ENCODE measurements at places on chromosomes 4 and X.

DNA sequence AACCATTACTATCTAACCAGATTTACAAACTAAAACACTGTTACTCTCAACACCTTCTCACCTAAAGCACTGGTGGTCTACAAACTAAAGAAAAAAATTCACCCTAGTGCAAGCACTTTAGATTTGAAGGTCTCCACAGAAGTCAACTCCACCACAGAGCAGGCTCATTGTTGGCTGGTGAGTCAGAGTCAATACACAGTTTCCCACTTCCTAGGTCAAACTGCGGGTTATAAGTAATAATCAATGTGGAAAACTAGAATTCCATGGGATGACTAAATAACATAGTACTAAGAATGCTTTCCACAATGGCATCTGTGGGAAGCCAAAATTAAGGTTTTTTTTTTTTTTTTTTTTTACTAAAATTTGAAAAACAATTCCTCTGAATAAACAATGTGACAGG is 191.8 kb downstream of the PDGFC start:
- no peak for DNase-seq

- DNase-seq: no peak
Observed at GRCh38 chr4:75662626-75663025, 10.6 kb downstream of the G3BP2 start.

DNA sequence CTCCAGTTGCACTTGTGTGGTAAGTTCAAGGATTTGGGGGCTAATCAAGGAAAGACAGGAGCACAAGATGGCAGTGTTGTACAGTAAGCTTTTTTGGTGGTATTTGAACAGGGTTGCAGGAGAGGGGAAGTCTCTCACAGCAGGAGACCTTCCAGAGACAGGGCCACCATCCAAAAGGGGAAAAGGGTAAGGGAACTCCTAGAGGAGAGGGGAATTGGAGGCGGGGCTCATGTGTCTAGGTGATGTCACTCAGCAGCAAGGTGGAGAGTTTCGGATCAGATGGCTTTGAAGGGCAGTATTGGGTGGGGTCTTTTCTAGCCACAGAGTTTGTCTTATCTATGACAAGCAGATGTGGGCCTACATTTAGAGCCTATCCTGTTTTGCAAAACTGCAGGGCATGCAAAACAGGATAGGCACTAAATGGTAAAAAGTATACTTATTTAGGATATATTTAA is 13.4 kb upstream of the RNF175 start:
- no peak for DNase-seq

- peak; percentile 20 for DNase-seq
Observed at GRCh38 chr4:123017636-123018395, 95.4 kb upstream of the NUDT6 start.

GRCh38 chr4:165982934-165983333 is 109.9 kb downstream of the TLL1 start:
- DNase-seq: no peak

DNA sequence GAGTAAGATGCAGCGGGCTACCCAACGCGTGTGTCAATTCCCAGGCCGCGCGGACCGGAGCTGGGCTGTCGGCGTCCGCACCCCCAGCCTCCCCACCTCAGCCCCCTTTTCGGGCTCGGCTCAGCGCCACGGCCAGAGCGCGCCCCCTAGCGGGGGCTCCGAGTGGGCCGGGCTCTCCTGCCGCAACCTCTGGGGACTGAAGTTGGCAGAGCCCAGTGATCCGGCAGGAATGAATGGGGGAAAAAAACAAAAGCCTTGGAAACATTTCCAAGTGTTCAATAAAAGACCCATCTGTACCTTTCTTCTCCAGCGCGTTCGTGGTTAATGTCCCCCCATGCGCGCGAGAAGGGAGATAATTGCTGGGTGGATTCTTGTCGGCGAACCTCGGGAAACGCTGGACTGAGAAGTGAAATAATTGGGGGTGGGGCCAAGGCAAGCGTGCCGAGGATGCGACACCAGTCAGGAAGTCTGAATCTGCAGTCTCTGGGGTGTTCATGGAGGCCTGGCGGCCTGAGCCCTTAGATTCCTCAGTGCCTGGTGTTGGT is 5.2 kb upstream of the ARX start:
- no peak for DNase-seq

- DNase-seq: no peak
Observed at GRCh38 chr4:148057984-148058859, 326.3 kb downstream of the ARHGAP10 start.

DNA sequence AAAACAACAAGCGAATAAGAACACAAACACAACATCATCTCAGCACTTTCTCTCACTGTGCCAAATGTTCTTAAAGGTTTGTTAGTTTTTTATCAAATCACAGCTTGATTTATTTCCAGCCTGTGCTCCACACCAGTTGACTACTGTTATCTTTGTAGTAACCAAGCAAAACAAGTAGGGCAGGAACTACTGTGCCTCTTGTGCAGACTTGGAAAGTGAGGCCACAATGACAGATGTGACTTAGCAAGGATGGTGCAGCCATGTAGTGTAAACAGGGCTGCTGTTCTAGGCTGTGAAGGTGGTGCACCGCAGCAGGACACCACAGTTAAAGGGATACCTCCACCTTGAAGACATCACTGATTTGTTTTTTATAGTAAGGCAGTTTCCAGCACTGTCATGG is 170.0 kb downstream of the IL1RAPL1 start:
- no peak for DNase-seq

DNA sequence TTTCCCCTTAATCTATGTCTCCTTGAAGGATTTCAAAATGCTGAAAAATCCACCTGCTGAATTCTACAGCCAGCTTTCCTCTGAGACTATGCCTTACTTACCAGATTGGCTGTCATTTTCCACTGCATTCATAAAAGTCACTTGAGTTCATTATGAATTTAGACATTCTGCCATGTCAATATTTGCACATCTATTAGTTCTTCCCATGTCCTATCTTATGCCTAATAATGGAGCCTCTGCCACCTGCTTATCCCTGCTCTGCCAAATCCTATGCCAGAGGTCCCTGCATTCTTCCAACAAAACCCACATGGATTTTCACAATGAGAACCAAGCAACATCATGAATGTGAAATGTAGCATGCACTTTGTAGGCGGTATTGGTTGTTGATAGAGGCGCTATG is 42.6 kb downstream of the GASK1B start:
- no peak for DNase-seq

DNA sequence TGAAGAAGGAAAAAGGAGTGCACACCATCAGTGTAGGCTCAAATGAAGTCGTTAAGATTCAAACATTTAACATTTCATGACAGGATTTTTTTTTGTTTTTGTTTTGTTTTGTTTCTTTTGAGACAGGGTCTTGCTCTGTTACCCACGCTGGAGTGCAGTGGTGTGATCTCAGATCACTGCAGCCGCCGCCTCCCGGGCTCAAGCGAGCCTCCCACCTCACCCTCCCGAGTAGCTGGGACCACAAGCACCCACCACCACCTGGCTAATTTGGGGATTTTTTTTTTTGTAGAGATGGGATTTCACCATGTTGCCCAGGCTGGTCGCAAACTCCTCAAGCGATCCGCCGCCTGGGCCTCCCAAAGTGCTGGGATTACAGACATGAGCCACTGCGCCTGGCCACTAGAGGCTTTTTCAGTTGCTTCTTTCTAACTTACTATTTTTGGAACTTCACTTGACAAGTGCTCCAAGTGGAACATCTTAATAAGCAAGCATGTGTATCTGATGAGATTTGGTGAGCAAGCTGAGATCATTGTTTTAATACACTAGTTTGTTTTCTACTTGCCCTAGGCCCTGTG is 78.9 kb upstream of the CNKSR2 start:
- DNase-seq: no peak

DNA sequence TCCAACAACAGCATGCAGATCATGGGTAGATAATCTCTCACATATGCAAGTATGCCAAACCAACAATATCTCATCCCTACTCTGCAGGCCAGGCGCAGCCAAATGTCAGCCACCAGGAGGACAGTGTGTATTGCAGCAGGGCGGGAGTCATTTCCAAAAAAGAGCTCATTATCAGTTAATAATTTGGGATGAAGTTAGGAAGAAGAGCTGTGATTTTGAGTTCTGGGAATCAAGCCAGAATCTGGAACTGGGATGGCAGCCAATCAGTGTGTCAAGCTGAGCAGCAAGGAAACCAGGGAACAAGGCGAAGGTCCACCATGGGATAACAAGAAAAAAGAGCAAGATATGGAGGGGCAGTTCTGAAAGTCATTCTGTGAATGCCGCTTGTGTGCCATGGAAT is 88.2 kb upstream of the CAMK2D start:
- DNase-seq: no peak

GRCh38 chr4:101807351-101807750 is 16.8 kb downstream of the BANK1 start:
- no peak for DNase-seq

GRCh38 chr4:40066651-40067050 is 10.0 kb downstream of the N4BP2 start:
- DNase-seq: no peak

- no peak for DNase-seq
Observed at GRCh38 chrX:121869876-121870477, 822.6 kb downstream of the GLUD2 start.

GRCh38 chr4:7415927-7416686 is 18.6 kb downstream of the PSAPL1 start:
- DNase-seq: no peak

GRCh38 chr4:77015390-77015789 is 60.4 kb downstream of the CCNI start:
- no peak for DNase-seq

GRCh38 chrX:154445776-154446175 is 1.8 kb downstream of the FAM50A start:
- no peak for DNase-seq
